A172 (cell line): ENCODE measurements at places on chromosomes 12 and 14.

GRCh38 chr14:33432407-33433023 lies 493.8 kb downstream of the NPAS3 start:
- peak; percentile 4 for DNase-seq

DNA sequence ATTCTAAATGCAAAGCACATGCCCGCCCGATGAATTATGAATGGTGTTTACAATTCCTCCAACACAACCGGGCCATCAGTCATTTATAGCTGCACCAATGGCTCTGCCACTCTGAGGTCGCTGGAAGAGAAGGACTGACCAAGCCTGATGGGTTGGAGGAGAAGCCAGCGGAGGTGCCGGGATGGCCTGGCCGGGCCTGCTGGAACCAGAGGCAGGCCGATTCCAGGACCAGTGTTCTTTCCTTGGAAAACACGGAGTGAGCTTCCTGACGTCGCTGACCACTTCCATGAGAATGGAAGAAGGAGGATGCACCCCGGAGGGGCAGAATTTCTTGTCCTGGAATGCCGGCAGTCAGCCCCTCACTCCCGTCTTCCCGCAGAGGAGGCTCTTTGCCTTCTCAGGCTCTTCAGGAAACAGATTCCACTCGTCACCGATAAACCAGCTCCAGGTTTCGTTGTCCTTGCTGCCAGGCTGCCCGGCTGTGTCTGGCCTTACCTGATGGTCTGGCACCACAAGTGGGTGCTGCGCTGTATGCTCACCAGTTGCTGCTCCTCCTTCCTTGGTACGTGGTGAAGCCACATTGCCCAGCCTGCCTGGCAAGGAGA lies 358.5 kb upstream of the SFSWAP start:
- no peak for DNase-seq

- DNase-seq, result no peak
Measured at GRCh38 chr14:54123841-54124240, 167.2 kb upstream of the BMP4 start.

DNA sequence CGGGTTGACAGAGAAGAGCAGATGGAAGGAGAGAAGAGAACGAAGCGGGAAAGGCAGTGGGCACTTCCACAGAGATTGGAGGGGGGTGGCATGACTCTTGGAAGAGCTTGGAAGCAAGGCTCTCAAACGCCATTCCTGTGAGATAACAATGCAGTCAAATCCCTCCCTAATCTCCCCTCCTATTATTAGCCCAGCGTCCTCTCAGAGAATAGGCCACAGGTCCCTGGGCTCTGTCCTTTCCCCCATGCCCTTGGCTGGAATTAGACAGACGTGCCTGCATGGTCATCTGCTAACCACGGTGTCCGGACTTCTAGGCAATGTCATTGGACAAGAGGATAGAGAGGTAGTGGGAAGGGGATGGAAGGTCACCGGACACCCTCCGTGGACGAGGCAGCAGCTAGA lies 8.0 kb upstream of the MYH7 start:
- no peak for DNase-seq

- no peak for DNase-seq
Measured at GRCh38 chr12:91492648-91493047, 310.0 kb upstream of the DCN start.

DNA sequence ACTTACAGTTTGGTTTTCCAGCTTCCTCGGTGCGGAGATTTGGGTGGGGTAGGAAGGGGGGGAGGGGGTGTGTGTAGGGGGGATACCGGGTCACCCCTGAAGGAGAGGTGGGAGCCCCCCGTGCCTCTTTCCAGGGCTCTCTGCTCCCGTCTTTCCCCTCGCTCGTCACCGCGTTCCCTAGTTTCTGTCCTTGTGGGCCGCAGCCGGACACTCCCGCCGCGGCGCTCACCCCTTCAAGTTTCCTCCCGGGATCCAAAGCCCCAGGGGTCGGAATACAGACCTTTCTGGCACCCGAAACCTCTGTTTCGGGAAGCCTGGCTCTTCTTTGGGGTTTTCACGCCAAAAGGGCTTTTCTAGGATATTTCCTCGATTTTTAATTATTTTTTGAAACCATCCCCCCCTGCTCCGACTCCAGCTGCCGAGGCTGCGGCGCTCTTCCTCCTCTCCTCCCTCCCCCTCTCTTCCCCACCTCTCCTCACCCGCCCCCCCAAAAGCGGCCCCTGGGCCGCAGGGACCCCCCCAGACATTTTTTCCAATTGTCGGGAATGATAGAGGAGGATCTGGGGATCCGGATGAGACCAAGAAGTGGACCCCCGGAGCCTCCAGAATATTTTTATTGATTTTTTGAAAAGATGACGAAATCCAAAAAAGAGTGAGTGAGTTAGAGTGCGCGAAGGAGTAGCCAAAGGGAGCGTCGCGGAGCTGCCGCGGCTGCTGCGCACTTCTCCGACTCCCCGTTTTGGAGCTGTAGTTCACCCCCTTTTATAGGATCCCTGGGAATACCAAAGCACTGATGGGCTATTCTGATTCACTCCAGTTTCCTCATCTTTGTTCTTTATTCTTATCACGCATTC lies 1.7 kb downstream of the CCND2 start:
- DNase-seq, result no peak
